Urothelium cell line (cell line): ENCODE measurements at places on chromosomes 12 and 14.

GRCh38 chr14:89445273-89445973, 28.4 kb upstream of the FOXN3 start:
- DNase-seq = no peak

DNA sequence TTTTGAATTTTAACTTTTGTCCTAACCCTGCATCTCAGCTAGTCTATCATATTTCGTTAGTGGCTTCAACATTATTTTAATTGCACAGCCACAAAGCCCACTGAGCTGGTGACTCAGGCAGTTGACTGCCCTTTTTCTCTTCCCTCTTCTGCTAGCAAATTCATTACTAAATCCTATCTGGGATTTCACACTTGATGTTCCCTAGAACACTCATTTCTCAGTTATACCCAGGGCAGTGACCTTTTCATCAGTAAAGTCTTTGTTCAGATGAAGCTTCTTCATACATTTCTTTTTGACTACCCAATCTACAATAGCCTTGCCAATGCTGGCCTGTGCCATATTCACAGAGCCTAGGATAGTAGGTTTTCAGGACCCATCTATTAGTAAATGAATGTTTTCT, 107.0 kb downstream of the ATXN7L3B start:
- DNase-seq = no peak

DNA sequence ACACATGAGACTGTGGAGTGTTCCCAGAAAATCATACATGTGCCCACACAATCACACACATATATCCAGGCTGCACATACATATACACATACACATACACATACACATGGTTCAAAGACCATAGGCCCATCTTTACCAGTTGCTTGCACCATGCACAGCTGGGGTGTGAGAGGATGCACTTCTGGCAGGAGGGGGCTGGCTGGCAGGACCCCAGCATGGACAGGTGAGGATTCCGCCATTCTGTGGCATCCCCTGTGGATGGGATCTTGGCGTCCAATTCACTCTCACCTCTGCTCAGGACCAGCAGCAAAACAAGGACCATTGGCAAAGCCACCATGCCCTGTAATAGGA, 7.0 kb downstream of the ITGB7 start:
- no peak for DNase-seq

GRCh38 chr12:31780096-31780495, 51.3 kb upstream of the AMN1 start:
- no peak for DNase-seq

- peak; percentile 68 for DNase-seq
Measured at GRCh38 chr12:121789800-121790728, 3.4 kb downstream of the RHOF start.

DNA sequence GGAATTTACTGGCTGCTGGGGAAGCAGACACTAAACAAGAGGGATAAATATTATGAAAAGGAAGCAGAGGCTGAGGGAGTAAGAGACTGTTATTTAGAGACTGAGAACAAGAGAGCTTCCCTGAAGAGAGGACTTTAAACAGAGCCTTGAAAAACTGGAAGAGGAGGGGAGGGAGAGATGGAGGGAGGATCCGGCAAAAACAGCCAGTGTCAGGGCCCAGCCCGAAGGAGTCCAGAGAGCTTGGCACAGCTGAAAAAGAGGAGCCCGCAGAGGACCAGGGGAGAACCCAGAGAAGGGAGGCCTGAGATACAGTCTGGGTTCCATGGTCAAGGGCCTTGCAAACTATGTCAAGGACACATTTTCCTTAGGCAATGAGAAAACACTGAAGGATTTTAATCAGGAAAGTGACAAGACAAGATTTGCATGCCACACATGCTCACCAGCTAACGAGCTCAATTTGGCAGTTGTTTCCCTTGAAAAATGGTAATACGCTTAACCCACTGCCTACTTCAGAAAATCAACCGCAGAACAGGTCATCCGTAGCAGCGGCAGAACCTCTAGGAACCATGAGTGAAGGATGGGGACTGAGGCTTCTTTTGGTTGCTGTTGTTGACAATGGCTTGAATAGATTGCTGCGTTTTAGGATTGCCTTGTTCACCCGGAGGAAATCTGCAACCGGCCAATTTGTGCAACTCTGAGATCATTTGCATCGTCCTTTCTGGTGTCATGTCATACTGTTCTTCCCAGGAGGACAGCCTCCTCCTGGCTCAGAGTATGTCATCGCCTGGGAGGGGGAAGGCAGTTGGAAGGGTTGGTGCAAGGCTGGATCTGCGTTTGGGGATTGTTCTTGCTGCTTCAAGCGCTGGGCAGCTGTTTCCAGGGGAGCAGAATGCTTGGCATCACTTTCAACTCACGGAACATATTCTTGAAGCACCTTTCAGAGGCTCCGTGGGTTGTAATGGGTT, 108.2 kb downstream of the PRMT8 start:
- DNase-seq = no peak

GRCh38 chr14:75497191-75497590, 25.1 kb upstream of the BATF start:
- no peak for DNase-seq

DNA sequence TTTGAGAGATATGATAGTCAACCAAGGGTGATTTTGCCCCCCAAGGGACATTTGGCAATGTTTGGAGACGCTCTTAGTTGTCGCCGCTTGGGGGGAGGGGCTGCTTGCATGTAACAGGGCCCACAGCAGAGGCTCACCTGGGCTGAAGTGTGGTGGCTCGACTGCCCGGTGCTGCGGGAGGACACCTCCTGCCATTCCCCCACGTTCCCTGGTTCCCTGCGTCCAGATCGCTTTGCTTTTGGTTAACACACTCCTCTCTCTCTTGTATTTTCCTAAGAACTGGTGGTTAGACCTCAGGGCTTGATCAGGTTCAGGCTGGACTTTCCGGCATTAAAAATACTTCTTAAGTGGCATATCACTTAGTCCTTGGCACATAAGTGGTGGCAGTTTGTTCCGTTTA, 18.9 kb downstream of the PPP2R5C start:
- DNase-seq = no peak

DNA sequence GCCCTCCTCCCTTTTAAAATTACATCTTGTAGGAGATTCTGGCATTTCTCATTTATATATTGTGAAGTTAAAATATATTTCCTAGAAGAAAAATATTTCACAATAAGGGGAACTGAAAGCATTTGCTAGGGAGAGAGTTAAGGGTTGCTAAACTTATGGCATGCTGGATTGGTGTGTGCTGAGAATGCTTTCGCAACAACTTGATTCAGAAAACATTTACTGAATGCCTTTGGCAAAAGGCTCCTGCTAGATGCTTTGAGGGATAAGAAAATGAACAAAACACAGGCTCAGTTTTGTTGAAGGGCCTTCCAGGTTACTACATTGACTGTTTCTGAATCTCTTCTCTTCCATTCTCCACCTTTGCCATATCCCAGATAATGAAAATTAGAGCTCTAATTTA, 67.5 kb downstream of the DIP2B start:
- DNase-seq = no peak

GRCh38 chr14:57254884-57255283, 13.8 kb downstream of the EXOC5 start:
- no peak for DNase-seq
